ENCODE measurements at places on chromosomes 11 and 22.

DNA sequence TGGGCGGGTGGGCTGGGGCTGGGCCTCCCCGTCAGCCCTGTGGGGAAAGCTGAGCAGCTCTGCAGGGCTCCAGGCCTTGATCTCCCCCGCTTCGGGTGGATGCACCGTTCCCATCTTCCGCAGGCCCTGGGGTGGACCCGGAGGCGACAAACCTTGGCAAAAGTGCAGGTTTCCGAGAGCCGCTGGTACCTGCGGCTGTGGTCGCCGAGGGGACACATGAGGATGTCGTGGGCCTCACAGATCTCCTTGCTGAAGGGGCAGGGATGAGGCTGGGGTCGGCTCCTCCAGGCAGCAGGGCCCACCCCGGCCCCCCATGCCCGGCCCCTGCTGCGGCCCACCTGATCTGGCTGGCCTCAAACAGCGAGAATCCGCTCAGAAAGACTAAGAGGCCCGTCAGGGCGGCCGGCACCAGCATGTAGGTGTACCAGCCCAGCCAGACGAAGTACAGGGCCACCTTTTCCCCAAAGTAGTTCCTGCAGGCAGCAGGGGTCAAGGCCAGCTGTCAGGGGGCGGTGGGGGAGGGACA, 11.8 kb downstream of the ANO9 start:
- no peak for DNase-seq

DNA sequence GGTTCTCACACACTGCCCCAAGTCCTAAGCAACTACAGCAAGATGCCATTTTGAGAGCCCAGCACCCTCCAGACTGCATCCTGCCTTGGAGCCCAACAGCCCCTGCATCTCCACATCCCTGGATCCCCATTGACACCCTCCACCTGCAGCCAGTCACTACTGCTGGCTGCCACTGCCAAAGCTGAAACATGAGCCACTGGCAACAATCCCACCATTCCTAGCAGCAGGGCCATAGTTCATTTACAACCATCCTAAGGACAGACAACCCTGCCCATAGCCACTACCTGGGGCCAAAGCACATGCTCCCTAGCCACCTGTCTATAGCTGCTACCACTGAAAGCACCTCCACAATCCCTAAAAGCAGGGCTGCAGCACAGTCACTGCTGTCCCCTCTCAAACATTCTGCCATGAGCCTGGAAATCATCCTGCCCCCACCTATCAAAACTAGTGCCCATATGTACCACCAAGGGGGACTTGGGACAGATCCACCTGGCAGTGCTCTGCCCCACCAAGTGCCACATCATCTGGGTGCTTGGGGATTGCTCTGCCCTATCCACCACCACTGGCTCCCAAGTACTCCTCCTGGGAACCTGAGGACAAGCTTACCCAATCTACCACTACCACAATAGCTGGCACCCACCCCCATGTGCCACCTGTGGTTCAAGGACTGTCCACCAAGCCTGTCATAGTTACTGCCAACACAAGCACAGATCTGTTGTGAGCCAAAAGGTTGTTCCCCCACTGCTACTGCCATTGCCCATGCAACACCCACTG, 138.8 kb upstream of the SOX6 start:
- no peak for DNase-seq

- DNase-seq, result peak; percentile 17
Observed at GRCh38 chr11:44943118-44943517, 7.6 kb downstream of the TP53I11 start.

- DNase-seq, result no peak
Observed at GRCh38 chr11:119157063-119157462, 8.2 kb downstream of the ABCG4 start.

- DNase-seq, result no peak
Observed at GRCh38 chr11:111513240-111513605, 1.0 kb upstream of the BTG4 start.

GRCh38 chr11:69357458-69358397, 63.8 kb downstream of the MYEOV start:
- DNase-seq, result no peak

DNA sequence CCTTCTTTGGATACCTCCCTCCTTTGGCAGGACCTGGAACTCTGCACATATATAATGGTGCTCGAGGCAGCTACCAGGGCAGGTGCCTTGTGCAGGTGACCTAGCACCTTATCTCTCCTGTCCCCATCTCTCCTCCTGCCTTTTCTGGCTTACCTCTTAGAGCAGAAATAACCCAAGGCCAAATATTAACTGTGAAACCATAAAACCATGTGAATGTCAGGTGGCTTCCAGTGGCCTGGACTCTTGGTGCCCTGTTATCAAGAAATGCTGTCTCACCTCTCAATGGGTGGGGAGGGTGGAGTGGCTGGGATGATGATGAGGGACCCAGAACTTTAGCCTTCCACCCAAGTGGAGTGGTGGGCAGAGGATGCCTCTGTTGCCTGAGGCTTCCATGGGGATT, 42.9 kb downstream of the YWHAH start:
- no peak for DNase-seq

- no peak for DNase-seq
Observed at GRCh38 chr11:134535029-134536025, 123.3 kb upstream of the B3GAT1 start.

DNA sequence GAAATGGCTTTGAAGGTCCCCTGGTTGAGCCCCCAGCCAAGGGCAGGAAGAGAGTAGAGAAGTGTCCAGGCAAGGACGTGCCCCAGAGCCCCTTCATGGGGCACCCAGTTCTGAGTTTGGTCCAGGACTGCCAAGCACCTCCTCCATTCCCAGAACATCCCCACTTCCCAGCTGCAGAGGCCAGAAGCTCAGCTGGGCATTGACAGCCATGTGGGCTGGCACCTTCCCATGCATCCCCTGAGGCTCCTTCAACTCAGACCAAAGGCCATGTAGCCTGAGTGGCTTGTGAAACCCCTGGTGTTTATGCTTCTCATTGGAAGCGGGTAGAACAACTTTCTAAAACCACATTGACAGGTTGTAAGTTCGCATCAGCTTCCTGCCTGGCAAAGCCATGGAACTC, 789.6 kb downstream of the TBC1D22A start:
- DNase-seq, result no peak

GRCh38 chr11:16572945-16573344, 165.5 kb upstream of the C11orf58 start:
- no peak for DNase-seq

DNA sequence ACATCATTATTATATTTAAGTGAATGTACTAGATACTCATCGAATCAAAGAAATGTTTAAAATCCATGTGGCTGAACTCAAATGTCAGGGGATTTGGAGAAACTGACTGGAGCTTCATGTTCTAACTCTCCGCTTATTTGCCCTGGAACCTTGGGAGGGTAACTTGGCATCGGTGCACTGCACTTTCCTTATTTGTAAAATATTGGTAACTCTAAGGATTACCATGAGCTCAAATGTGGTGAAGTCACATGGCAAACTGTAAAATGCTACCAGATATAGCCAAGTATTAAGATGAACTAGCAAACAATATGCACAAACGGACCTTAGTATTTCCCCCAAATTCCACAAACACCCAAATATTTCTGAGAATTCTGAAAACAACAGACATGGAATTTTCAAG, 75.6 kb downstream of the ETS1 start:
- DNase-seq, result no peak

- no peak for DNase-seq
Observed at GRCh38 chr11:43122546-43122945, 189.2 kb upstream of the API5 start.

Measured in activated T-cell treated with anti-CD3 and anti-CD28 coated beads for 24 hours (primary cell).